Muscle of leg (tissue), 16 donors: ENCODE measurements at places on chromosomes 7 and 10. TPM values are rescaled to one million over a fixed set of nuclear protein-coding genes. Genes with fewer than 3 reads are reported as not detected.

DNA sequence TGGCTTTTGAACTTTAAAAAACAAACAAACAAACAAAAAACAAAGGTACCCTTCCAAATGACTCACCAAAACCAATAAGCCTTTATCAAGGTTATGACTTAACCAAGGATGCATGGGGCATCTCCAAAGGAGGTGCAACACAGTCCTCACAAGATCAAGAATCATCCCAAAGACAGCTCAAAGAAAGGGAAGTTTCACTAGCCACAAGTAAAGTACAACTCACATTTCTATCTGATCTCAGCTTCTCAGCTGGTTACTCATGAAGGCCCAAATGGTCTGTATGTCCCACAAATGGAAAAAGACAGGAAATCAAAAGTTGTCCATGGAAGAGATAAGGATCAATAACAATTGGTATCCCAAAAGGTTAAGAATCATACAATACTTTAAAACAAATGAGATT lies 6.0 kb upstream of the MKLN1 start:
- H3K27ac ChIP-seq, result no peak overlapping the region
- no peak overlapping the region for H3K4me3 ChIP-seq
- H3K36me3 ChIP-seq, result no peaks in the 10 kb centered on the region

GRCh38 chr10:77049146-77049545 lies 588.5 kb downstream of the KCNMA1 start:
- DNase-seq, result no peak
- H3K36me3 ChIP-seq, result no peaks in the 10 kb centered on the region
- no peak overlapping the region for H3K4me3 ChIP-seq
- H3K4me1 ChIP-seq, result peaks cover 2% of the 10 kb centered on the region
- no peak overlapping the region for H3K27ac ChIP-seq

GRCh38 chr10:17123961-17124360 lies 5.7 kb downstream of the CUBN start:
- no peak for DNase-seq
- H3K27ac ChIP-seq, result no peak overlapping the region
- H3K4me1 ChIP-seq, result no peaks in the 10 kb centered on the region

DNA sequence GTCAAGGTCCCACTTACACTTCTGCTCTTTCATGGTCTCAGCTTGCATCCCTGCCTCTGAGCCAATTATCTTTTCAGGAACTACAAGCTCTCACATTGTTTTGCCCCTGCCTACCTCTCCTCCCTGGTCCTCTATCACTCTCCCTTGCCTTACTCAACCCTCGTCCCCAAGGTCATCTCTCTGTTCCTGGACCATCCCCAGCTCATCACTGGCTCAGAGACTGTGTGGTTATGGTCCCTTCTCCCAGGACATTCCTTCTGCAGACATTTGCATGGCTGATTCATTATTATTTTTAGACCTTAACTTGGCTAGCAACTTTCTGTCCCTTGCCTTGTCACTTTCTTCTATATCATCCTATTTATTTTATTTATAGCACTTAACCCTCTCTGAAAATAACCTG lies 17.8 kb upstream of the GPAM start:
- no peak overlapping the region for H3K4me3 ChIP-seq
- no peaks in the 10 kb centered on the region for H3K27me3 ChIP-seq
- DNase-seq, result no peak
- no peaks in the 10 kb centered on the region for H3K36me3 ChIP-seq
- H3K4me1 ChIP-seq, result no peaks in the 10 kb centered on the region

GRCh38 chr10:71092812-71093401 lies 119.5 kb upstream of the UNC5B start:
- no peak overlapping the region for H3K27ac ChIP-seq
- no peak overlapping the region for H3K4me3 ChIP-seq
- H3K27me3 ChIP-seq, result no peaks in the 10 kb centered on the region
- H3K36me3 ChIP-seq, result no peaks in the 10 kb centered on the region
- DNase-seq, result no peak

- H3K27me3 ChIP-seq, result no peaks in the 10 kb centered on the region
- no peak for DNase-seq
- no peaks in the 10 kb centered on the region for H3K36me3 ChIP-seq
- no peak overlapping the region for H3K27ac ChIP-seq
- no peaks in the 10 kb centered on the region for H3K4me1 ChIP-seq
Measured at GRCh38 chr10:88428442-88428841, 154.7 kb downstream of the RNLS start.

Gene CRYGN
- 0.09 TPM for total RNA-seq

DNA sequence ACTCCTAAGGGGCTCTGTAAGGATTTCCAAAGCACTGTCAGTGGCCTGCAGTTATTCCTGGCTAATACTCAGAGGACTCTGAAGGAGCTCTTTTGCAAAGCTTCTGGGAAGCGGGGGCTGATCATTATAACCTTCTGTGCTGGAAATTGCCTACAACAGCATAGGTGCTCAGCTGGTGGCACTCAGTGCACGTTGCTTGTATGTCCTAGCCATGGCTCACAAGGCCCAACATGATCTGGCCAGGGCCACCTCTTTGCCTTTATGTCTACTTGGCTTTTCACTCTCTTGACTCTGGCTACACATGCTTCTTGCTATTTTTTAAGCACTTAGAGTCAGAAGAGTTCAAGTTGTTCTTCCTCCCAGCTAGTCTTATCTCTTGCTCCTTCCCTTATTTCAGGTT lies 17.5 kb downstream of the LAMB4 start:
- H3K27me3 ChIP-seq, result no peaks in the 10 kb centered on the region
- no peak overlapping the region for H3K27ac ChIP-seq
- peaks cover 2% of the 10 kb centered on the region for H3K4me1 ChIP-seq
- no peaks in the 10 kb centered on the region for H3K36me3 ChIP-seq
- H3K4me3 ChIP-seq, result no peak overlapping the region

DNA sequence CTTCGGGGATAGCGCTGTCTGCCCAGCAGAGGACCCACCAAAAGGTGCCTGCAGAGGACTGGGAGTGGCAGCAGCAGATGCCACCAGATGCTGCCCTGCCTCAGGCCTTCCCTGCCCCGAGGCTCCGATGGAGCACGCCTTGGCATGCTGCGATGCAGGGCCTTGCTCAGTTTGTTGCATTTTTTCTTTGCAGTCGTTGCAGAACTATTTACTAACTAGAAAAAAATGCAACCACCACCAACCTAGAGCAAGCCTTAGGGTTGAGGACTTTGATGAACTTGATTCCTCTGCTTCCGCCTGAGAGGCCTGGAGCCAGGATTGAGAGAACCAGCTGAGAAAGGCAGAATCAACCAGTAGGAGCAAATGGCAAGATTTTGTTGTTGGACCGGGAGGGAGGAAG lies 585.6 kb upstream of the MKI67 start:
- no peak overlapping the region for H3K4me3 ChIP-seq
- H3K36me3 ChIP-seq, result no peaks in the 10 kb centered on the region
- no peak overlapping the region for H3K27ac ChIP-seq
- no peaks in the 10 kb centered on the region for H3K27me3 ChIP-seq
- DNase-seq, result no peak

Gene LRRD1
- total RNA-seq, result 0.31 TPM

GRCh38 chr7:88357781-88358525 lies 51.3 kb upstream of the STEAP4 start:
- H3K27me3 ChIP-seq, result no peaks in the 10 kb centered on the region
- H3K4me1 ChIP-seq, result no peaks in the 10 kb centered on the region
- DNase-seq, result peak; percentile 30
- H3K36me3 ChIP-seq, result no peaks in the 10 kb centered on the region

Gene ERV3-1
- 13.4 TPM for total RNA-seq

Gene SHOC2
- 32.0 TPM for total RNA-seq

- H3K4me1 ChIP-seq, result peaks cover 11% of the 10 kb centered on the region
- no peaks in the 10 kb centered on the region for H3K36me3 ChIP-seq
- no peak overlapping the region for H3K4me3 ChIP-seq
- H3K27me3 ChIP-seq, result no peaks in the 10 kb centered on the region
- DNase-seq, result peak; percentile 95
- H3K27ac ChIP-seq, result peak overlapping the region; percentile 71
Measured at GRCh38 chr7:116227678-116228239, 17.4 kb downstream of the TES start.

Gene TECPR1
- 14.4 TPM for total RNA-seq

DNA sequence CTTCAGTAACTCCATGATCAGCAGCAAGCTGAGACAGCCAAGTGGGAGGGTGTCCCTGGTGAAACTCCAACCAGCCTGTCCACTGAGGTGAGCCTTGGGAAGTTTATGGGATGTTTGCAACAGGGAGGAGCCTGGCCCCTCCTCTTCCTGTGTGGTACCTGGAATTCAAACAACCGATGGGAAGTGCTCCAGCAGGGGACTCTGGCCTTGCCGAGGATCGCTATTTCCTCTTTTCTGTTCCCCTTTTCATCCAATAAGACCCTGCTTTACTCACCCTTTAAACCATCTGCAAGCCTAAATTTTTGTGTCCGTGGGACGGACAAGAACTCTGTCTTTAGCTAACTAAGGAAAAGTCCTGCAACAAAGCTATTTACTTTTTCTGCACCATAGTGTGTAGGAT lies 491.1 kb upstream of the ZMIZ1 start:
- no peak overlapping the region for H3K4me3 ChIP-seq
- DNase-seq, result no peak
- H3K27ac ChIP-seq, result no peak overlapping the region
- no peaks in the 10 kb centered on the region for H3K36me3 ChIP-seq
- H3K4me1 ChIP-seq, result peaks cover 20% of the 10 kb centered on the region

- DNase-seq, result no peak
- no peaks in the 10 kb centered on the region for H3K4me1 ChIP-seq
- H3K36me3 ChIP-seq, result no peaks in the 10 kb centered on the region
- H3K4me3 ChIP-seq, result no peak overlapping the region
- no peak overlapping the region for H3K27ac ChIP-seq
Measured at GRCh38 chr10:107701943-107702342, 537.4 kb upstream of the SORCS1 start.
